MV-4-11 (cell line): ENCODE measurements at places on chromosomes 5 and 9.

GRCh38 chr9:137138722-137139467, at the start of gene GRIN1:
TSS of gene GRIN1 (plus strand) at chr9:137139154. CDS start at chr9:137139487, 333 bp downstream.
- DNase-seq = no peak

DNA sequence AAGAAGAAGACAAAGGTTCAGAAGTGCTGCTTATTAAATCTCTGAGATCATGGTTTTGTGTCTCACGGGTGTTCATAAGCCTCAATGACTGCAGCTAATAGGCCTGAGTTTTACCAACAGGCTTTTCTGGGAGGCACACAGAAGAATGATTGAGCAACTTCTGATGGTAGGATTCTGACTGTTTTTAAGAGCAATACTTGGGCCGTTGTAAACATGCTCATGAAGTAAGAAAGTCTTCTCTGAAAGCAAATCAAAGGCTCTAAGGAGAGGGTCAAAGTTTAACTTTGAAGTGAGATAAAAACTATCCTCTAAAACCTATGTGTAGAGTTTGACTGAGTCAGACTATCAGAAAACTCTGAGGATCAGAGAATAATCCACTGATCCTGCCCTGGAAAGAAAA, 390.9 kb upstream of the DAB2 start:
- no peak for DNase-seq

DNA sequence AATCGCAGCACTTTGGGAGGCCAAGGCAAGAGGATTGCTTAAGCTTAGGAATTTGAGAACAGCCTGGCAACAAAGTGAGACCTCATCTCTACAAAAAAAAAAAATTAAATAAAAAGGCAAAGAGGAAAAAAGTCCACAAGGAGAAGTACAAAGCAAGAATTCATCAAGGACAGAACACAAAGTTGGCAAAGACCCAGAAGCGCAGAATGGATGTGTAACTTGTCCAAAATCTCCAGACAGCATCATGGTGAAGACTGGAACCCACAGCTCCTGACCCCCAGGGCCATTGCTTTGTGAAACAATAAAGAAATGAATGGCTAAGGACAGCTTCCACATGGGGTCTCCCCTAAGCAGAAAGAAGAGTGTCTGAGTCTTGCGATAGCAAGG, 7.8 kb downstream of the HSD17B3 start:
- no peak for DNase-seq

GRCh38 chr5:107670087-107670931, 428 bp downstream of the EFNA5 start:
- no peak for DNase-seq

- no peak for DNase-seq
Measured at GRCh38 chr5:154419236-154419635, 26.6 kb upstream of the SAP30L start.

GRCh38 chr9:136685790-136686533, 1.3 kb downstream of the AGPAT2 start:
- DNase-seq = peak; percentile 12

DNA sequence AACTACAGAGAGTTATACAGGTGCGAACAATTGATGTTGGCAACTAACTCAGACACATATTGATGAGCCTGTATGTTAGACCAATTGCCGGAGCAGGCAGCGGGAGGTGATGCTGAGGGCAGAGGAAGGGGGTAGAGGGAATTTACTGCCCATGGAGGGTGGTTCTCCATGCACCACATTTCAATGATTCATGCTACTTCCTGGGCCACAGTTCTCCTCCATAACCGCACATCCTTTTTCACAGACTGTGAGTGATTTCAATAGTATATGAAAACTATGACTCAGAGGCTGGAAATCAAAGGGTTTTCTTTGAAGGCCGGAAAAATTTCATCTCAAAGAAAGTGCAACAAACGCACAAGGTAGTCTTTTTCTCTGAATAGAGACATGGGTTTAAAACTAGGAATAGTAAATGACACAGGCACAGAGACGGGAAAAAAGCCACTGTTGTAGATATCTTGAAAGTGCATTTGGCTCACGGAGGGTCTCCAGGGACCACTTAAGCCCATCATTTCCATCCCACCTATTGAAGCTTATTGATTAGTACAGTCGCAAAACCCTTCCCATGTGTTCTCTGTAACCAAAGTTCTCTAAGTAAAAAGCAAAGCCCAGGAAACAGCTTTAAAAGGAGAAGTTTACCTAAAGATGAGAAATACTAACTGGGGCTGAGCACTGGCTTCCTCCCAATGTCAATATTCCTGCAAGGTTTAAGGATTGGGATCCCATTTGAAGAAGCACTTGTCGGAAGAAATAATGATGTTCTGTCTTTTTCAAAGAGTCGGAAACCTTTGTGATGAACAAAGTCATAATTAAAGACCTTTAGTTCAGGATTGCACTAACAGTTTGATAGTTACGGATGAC, 28.0 kb upstream of the ADAM19 start:
- peak; percentile 94 for DNase-seq

GRCh38 chr5:104755806-104756205, 1193.2 kb upstream of the NUDT12 start:
- no peak for DNase-seq

GRCh38 chr9:84894859-84895258, 225.3 kb downstream of the NTRK2 start:
- no peak for DNase-seq

GRCh38 chr5:165631235-165631634, 2125.8 kb downstream of the MAT2B start:
- DNase-seq = no peak

DNA sequence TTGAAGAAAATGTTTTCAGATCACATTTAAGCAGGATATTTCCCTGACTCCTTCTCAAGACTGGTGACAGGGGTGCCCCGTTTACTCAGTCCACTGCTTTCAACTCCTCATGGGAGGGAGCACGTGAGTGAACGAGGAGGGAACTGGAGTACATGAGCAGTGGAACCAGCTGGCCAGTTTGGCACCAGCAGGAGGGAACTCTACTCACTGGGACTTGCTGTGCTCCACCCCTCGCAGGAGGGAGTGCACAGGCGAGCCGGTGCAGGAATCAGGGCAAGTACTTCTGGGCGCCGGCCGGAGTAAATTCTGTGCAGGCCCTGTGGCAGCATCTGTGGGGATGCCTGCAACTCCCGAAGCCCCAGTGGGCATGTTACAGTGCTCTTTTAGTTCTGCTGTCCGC, 1941.1 kb upstream of the C9orf72 start:
- DNase-seq = no peak

DNA sequence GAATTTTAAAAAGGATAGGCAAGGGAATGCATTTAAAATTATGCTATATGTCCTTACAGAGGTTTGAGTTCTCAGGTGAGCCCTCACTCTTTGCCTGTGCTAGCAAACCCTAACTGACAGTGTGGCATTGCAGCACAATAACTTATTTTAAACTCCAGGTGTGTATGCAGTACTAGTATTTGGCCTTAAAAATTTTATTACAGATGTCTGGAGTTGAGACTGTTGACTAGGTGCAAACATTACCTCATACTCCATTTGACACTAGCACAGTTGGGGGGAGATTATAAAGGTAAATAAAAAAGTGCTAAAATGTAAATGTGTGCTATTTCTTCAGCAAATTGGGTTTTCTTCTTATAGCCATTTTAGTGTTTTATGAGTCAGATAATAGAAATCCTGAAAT, 407.7 kb downstream of the SH3GL2 start:
- no peak for DNase-seq

- DNase-seq = no peak
Measured at GRCh38 chr5:345404-346195, 24.1 kb downstream of the AHRR start.

DNA sequence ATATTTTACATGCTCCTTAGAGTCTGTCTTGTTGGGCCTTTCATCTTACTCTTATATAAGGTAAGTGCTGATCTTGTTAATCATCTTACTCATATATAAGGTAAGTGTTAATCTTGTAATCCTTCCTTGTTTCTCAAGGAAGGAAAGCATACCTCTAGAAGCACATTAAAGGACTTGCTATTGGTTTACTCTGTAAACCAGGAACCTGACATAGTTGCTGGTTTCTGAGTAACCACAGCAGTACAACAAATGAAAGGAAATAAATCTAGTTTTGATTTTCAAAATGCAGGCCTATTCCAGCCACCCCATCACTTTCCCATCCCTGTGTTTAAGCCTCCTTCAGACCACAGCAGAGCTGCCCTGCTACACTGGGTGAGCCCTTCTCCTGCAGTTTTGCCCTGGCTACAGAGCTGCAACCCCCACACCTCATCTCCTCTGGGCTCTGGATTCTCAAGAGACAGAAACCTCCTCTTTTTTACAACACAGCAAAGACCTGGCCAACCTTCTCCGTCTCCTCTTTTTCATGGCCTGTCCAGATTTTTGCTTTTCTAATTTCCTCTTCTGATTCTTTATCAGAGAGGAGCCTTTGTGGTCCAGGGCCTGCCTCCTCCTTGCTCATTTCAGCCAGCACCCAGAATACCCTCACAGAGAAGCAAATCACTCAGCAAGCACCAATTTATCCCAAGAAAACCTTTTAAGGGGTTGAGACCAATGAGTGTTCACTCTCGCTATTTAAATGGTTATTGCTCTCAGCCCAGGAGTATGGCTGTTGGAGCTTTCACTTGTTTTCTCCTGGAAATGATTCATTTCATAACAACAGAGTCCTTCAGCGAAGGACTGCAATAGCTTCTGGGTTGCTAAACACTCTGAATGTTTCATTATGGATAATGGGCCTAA, 103.2 kb downstream of the FSTL4 start:
- DNase-seq = peak; percentile 5

DNA sequence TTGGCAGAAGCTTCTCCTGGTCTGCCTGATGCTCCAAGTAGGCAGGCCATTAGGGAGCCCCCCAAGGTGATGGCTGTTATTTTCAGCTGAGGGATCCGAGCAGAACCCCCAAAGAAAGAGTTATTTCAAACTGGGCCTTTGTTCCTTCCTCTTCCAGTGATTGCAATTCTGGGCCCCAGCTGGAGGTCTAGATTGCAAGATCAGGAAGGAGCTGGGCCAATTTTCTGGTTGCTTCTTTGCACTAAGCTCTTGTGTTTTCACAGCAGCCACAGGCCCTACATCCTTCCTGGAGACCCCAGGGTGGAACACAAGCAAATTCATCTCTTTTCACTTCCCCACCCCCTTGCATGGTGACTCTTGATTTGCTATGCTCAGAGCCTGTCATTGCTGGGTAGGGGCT, 215.0 kb downstream of the SEMA6A start:
- peak; percentile 66 for DNase-seq

DNA sequence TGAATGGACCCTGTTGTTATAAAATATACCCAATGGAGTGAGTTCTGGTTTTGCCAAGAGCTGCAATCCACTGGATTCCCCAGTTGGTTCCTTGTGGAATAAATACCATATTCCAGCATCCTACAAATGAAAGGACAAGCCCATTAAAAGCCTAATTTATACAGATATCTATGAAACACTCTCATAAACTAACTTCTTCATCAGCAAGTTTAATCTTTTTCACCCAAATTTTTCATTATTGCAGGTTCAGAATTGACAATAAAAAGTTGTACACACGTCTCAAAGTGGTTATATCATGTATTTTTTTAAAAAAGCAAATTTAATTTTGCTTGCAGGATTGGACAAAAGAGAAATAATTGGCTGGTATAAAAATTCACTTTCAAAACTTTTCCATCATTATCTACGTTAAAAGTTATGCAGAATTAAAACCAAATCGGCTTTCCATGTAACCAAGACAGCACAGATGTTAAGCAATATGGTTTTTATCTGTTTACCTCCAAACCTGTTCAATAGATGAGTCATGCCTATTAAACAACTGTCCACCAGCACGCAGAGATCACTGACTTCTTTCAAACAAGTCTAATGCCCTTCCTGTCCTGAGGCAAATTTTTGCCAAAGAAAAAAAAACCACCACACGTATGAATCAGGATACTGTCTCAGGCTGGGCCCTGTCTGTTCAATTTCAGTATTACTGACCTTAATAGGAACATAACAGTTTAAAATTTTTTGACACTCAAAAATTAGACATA, 42.5 kb downstream of the CEMIP2 start:
- no peak for DNase-seq

- no peak for DNase-seq
Measured at GRCh38 chr5:40984884-40985283, 75.6 kb downstream of the C7 start.

DNA sequence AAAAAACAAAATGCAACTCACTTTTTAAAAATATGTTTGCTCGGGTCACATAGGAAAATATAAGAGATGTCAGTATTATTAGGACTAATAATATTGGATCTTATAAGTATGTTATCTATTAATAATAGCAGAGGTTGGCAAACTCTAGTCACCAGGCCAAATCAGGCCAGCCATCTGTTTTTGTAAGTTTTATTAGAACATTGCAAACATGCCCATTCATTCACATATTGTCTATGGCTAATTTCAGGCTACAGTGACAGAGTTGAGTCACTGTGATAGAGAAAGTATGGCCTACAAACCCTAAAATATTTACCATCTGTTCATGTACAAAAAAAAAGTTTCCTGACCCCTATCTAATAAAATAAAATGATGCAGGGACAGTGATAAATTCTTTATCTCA, 97.7 kb upstream of the CDH6 start:
- DNase-seq = no peak

DNA sequence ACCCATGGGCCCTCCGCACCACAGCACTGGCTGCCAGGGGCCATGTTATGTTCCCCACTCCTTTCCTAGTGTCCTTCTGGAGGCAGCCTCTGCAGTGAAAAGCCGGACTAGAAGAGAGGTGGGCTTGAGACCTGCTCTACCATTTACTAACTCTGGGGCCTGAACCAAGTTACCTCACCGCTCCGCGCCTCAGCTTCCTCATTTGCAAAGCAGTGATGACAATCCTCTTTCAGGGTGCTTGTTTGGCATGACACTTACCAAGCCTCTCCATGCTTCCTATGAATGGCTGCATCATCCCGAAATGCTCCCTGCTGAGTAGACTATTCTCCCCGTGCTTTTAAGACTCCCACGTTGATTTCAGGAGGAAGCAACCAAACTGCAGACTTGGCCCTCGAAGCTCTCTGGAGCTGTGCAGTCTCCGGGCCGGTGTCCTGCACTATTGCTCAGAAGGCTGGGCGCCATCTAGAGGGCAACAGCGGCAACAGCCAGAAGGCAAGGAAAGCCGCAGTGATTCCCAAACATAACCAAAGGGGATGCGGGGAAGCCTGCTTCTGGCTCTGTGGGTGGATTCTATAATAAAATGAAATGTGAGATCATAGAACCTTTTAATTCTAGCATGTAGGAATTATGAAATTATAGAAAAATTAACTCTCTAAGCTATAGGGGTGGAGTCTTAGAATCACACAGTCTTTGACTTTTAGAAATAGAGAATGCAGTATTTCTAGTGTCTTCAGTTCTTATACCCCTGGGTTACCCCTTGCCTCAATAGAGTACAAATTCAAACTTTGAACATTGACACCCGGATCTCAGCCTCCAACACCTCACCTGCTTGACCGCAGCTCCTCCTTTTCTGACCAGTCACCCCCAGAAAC, 599.8 kb upstream of the BRINP1 start:
- DNase-seq = peak; percentile 55

DNA sequence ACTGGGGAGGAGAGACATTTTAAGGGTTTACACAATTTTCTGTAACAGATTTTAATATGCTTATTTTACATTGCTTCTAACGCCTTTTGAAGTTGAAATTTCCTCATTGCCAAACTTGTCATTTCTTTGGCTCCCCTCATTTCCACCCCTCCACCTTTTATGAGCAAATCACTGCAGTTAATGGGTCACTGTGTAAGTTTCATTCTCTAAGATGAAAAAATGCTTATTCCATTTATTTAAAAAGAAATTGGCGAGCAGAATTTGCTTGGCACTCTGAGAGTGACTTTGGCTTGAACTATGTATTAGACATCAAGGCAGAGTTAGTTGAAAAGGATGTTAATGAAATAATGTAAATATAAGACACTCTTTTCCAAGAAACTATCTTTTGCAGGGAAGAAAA, 66.6 kb downstream of the ITGA1 start:
- DNase-seq = no peak

- no peak for DNase-seq
Measured at GRCh38 chr5:59769041-59769360, 124.5 kb downstream of the PDE4D start.
